ENCODE measurements at places on chromosomes 11 and 22.

DNA sequence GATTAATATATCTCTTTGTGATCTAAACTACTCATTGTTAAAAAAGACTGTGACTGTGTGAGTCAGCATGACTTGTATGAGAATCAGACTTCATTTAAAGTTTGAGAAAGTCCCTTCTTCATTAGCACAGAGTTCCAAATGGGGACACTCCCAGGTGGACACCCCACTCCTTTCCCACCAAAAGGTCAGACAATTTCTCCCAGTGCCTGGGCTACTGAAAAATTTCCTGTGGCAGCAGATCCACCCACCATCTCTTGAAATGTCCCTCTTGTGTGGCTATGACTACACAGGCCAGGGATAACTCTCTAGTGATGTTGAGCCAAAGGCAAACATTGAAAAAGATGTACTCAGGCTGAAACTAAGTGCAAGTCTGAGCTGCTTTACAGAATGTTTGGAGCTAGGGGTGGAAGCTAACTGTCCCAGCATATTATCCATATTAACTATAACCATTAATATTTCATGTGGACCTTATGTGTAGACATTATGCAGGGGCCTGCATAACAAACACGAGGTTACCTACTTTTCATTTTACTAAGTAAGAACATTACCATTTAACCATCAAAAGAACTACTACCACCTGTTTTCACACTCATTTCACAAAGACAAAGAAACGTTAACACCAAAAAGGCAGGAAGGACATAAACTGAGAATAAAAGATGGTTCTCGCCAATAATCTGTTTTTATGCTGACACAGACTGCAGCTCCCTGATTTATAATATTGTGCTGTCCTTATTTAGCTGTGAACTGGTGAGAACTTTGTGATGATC lies 44.8 kb downstream of the MMP20 start:
- no peak for DNase-seq
- no peak overlapping the region for H3K4me3 ChIP-seq
- no peaks in the 10 kb centered on the region for H3K4me1 ChIP-seq

DNA sequence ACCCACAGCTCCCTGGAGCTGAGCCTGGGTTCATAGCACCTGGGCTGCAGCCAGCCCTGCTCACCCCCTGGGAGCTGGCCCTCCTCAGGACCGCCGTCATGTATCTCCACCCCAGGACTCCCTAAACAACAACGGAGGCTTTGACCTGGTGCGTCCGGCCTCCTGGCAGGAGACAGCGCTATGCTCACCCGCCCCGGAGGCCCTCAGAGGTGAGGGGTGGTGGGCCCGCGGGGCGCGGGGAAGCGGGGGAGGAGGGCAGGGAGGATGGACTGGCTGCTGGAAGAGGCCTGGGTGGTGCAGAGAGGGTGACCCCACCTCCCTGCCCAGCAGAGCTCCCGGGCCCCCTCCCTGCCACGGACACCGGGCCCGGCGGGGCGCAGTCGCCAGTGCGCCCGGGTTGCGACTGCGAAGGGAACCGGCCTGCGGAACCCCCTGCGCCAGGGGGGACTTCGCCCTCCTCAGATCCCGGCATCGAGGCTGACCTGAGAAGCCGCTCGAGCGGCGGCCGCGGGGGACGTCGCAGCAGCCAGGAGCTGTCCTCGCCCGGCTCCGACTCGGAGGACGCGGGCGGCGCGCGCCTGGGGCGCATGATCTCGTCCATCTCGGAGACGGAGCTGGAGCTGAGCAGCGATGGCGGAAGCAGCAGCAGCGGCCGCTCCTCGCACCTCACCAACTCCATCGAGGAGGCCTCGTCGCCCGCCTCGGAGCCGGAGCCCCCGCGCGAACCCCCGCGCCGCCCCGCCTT lies 3.1 kb downstream of the MAPK8IP2 start:
- H3K36me3 ChIP-seq = no peaks in the 10 kb centered on the region
- H3K4me1 ChIP-seq = peaks cover 5% of the 10 kb centered on the region
- H3K27ac ChIP-seq = no peak overlapping the region
- no peaks in the 10 kb centered on the region for H3K27me3 ChIP-seq
- no peak for DNase-seq

- H3K4me3 ChIP-seq = no peak overlapping the region
- peaks cover 4% of the 10 kb centered on the region for H3K4me1 ChIP-seq
- no peak for DNase-seq
- no peaks in the 10 kb centered on the region for H3K36me3 ChIP-seq
- no peak overlapping the region for H3K27ac ChIP-seq
These were observed 25.3 kb downstream of the ALG9 start for GRCh38 chr11:111846063-111846462.

DNA sequence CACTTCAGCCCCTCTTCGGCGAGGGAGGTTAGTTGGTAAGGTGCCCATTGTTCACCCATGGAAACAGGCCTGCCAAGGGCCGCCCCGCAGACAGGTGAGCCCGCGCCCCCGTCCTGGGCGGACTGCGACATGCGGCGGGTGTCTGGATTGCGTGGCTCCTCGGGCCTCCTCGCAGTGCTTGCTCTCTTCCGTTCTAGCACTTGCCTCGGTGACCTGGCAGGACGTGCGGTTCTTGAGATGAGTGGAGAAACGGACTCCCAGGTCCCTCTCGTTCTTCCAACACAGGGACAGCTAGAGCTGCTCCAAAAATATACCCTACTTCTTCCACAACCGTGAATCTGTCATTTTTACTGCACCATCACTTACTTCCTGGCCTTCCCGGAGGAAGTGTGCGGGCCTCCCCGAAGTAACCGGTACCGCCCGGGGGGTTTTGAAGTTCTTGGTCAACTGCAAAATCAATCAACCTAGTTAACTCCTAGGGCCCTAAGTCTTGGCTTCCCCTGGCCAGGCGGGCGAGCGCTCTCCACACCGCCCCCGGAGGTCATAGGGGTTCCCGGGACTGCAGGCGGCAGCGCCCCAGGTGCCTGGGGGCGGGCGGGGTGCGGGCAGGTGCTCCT lies 745 bp upstream of the ZBTB44 start:
- DNase-seq = peak; percentile 46
- H3K4me1 ChIP-seq = peaks cover 59% of the 10 kb centered on the region
- H3K27me3 ChIP-seq = no peaks in the 10 kb centered on the region

DNA sequence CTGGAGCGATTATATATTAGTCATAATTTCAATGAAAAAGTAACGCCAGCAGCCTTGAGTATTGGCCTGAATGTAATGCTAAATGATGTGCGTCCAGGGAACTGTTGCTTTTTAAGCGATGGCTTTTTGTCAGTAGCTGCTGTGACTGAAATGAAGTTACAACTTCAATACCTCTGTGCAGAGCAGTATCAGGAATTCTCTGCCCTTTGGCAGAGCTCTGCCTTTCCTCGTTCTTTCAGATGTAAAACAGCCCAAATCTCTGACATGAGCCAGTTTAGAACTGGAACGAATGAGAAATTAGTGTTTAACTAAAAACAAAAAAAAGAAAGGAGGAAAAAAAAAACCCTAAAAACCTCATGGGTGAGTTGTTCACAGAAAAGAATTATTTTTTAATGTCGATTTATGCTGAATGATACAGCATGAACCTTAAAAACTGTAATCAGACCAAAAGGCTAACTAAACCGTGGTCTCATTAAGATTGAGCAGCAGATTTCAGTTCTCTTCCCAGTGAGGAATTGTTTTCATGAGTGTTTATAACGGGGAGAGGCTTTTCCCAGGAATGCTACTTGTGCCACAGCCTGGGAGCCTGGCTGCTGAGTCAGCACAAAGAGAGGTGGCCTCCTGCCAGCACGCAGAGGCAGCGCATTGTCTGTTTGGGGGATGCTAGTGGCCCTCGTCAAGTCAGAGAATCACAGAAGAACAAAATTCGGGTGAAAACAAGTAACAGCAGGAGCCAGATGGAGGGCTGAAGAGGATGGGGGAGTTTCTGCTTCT lies 146.2 kb upstream of the RASSF10 start:
- DNase-seq = no peak
- H3K4me1 ChIP-seq = peaks cover 9% of the 10 kb centered on the region
- H3K27ac ChIP-seq = peak overlapping the region; percentile 69
- no peak overlapping the region for H3K4me3 ChIP-seq
- H3K36me3 ChIP-seq = no peaks in the 10 kb centered on the region

Data from body of pancreas (tissue), 4 donors.